ENCODE measurements at places on chromosomes 6 and 20.

DNA sequence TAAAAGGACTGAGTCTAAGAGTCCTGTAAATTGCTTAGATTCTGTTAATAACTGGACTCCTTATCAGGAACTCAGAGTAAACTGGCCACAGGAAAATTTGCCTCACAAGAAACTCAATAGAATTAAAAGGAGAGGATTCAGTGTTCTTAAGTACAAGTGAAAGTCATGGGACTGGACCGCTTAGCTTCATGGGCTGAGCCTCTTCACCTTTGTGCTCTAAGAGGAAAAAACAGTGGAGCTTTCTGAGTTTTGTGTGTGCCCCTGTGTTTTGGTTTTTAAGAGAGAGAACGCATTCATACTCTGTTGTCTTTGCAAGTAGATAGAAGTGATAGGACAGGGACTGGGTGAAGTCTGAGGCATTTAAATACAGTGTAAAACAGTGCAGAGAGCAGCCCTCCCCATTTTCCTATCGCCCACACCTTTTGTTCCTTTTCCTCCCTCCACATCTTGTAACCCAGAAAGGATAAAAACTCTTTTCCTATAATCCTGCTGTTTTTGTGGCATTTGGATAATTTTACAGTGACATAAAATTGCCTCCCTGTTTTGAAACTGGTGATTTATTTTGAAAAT, 49.6 kb downstream of the FOXO3 start:
- no peak for DNase-seq

DNA sequence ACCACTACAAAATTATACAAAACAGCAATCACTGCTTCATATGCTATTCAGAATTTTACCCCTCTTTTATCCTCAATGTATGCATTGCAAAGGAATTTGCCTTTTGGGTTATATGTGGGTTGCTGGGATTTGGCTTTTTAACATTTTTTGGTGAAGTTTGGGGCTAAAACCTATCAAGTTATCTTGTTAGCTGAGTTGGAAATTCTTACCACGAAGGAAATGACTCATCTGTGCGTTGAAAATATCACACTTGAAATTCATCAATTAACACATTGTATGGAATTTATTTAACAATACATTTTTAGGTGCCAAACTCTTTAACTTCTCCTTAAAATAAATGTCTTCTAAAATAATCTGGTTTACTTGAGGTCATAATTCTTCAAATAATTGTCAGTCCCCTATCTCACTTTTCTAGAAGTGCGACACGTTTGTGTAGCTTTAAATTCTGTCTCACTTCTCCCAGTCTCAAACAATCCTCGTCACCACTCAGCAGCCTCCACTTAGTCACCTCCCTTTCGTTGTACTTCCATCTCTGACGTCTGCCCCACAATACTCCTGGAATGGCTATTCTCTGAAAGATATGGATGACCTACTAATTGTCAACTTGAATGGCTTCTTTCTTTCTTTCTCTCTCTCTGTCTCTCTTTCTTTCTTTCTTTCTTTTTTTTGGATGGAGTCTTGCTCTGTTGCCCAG, 88.5 kb downstream of the PHACTR1 start:
- no peak for DNase-seq

- no peak for DNase-seq
These were observed 41.5 kb upstream of the FAM184A start for GRCh38 chr6:119119989-119120388.

DNA sequence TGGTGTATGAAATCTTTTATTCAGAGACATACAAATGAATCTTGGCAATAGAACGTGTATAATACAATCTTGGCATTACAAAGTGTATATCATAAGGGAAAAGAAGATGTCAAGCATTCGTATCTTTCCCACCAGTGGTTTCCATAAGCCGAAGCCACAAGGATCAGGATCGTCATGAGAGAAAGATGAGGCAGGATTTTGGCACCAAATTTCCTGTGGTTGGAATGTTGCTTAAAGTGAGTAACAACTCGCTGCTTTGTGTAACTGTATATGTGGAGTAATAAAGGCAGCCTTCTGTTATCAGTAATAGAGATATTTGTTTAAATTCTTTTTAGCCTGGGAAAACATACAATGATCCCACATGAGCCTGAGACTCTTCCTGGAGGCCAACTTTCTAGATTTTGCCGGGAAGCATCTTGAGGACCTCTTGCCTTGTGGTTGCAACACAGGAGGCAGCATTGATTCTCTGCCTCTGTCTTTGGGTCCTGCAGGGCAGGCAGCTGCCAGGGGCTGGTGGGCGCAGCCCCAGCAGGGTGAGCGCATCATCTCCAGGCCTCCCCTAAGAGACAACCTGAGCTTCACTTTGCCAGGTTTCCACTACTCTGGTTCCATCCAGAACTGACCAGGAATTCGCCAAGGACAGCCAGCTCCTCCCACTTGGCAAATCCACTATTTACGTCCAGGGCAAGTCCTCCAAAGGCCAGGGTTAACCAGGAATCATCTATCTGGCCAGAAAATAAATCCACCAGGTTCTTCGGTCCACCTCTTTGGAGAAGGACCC, 230.9 kb upstream of the SULF2 start:
- no peak for DNase-seq

- DNase-seq, result no peak
These were observed 525.1 kb upstream of the NOX3 start for GRCh38 chr6:155980768-155981079.

DNA sequence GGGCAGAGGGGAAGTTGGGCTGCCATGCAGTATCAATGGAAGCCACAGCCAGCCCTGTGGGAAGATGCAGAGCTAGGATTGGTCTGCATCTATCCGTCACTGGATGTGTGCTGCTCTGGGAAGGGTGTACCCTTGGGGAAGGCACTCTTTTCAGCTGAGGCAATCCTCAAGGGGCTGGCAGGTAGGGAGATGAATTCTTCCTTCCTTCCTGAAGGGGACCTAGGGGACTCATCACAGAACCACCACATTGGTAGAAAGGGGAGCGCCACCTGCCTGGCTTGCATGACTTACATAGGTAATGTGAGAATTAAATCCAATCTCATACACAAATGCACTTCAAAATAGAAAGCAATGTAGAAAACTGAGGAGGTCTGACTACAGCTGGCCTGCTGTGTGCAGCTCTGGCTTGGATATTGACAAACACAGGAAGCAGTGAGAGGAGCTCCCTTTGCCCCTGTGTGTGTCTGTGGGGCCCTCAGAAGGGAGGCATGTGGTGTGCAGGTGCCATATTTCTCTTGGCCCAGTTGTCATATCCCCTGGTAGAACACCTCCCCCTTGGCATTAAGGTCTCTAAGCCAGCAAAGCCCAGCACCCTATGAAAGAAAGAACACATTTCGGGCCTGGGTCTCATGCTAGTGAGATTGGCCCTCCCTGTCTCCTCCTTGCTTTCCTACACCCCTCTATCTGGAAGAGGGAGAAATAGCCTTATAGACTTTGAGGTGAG, 260.3 kb upstream of the MOCS1 start:
- no peak for DNase-seq

- no peak for DNase-seq
These were observed 115.1 kb upstream of the FRMD1 start for GRCh38 chr6:168193816-168194721.

DNA sequence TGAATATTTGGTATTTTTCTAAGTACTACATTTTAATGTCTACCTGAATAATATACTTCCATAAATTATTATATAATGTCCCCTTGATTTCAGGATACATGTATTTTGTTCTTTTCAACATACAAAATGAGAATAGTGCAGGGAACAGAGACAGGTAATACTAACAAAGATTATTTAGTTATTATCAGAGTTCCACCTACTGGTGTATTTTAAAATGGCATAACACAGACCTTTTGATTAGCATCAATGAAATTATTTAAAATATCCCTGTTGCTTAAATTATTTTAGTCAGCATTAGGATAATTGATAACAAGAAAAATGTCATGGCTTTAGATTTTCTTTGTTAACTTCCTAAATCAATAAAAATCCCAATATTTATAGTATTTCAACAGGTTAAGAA, 184.0 kb downstream of the PRDM13 start:
- no peak for DNase-seq

- no peak for DNase-seq
These were observed 34.6 kb downstream of the HDAC2 start for GRCh38 chr6:113936093-113936934.
